ENCODE measurements at places on chromosomes 7 and 10.

DNA sequence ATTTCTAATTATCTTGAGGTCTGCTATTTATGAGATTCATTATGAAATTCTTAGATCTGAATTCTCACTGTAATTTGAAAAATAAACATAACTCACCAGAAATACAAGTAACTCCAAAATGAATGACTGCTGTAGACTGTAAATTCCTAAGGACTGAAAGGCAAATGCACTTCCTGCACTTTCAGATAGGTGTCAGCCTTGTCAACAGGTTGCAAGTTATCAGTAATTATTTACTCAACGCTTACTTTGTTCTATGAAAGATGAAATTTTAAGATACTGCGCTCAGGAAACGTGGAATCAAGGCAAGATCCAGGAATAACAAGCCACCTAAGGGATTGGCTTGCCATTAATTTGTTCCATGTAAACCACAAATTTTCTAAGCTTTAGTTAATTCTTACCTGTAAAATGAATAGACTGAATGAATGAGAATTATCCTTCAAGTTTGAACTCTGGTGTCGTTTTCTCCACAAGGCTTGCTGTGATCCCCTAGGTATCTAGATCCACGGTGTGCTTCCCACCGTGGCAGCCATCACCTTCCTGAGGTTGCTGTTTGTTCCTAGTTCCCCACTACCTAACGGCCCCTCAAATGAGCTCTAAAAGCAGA, 12.6 kb downstream of the DHX32 start:
- DNase-seq = peak; percentile 68

GRCh38 chr7:12386313-12386740, 17.3 kb downstream of the VWDE start:
- no peak for DNase-seq

DNA sequence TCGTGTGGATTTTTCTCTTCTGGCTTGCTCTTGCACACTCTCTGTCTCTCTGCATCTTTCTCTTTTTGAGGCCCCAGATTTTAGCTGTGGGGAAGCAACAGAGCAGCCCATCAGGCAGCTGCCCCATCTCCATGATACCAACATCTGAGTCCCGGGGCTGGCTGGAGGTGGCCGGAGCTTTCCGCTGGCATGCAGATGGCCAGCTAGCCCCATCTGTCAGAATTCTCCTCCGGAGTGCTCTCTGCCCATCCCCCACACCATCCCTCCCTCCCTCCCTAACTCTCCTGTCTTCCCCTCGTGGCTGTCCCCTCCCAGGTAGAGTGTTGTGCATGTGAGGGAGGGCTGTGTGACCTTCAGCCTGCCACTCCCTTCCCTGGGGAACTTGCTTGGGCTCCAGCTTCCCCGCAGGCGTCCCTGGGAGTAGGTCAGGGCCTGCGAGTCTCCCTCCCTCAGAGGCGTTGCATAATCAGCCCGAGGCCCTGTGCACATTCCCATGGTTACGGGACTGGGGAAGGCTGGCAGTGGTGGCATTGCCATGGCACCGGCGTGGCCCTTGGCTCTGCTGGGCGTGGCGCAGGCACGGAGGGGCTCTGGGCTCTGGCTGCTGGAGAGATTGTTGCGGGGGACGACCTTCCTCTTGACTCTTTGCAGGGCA, 24.7 kb downstream of the GHRHR start:
- DNase-seq = peak; percentile 39

DNA sequence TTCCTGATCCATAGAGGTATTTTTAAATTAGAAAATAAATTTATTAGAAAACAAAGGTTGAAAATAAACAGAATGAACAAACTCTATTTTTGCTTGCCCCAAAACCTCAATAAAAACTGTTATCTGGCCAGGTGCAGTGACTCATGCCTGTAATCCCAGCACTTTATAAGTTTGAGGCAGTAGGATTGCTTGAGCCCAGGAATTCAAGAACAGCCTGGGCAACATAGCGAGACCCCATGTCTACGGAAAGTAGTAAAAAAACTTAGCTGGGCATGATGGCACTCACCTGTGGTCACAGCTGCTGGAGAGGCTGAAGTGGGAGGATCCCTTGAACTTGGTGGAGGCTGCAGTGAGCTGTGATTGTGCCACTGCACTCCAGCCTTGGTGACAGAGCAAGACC, 10.3 kb downstream of the SLK start:
- DNase-seq = no peak

DNA sequence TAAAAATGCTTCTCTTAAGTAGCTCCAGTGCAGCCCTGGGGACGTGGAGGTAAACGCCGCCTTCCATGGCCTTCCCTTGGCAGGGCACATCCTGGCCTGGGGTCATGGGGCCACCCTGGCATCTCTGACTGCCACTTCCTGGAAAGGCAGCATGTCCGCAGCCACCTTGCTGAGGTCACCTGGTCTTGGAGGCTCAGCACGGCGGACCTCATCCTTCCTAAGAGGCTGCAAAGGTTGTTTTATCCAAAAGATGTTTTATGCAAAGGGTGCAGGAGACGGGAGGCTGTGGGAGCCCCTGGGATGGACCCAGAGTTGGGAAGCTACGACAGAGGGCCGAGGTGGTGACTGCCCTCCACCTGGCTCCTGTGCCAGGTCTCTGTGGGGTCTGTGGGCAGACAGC, 106.0 kb downstream of the TCERG1L start:
- no peak for DNase-seq

GRCh38 chr7:151993977-151994676, 31.3 kb upstream of the GALNT11 start:
- DNase-seq = no peak

Data from adipocyte (in vitro differentiated cells).